ENCODE measurements at places on chromosomes 6 and 20. TPM values are rescaled to one million over a fixed set of nuclear protein-coding genes. Genes with fewer than 3 reads are reported as not detected.

GRCh38 chr6:98949589-98949988 lies 1.8 kb upstream of the FBXL4 start:
- H3K27ac ChIP-seq = no peak overlapping the region
- no peak for DNase-seq
- H3K4me3 ChIP-seq = no peak overlapping the region
- H3K36me3 ChIP-seq = no peaks in the 10 kb centered on the region
- peaks cover 6% of the 10 kb centered on the region for H3K4me1 ChIP-seq

ID4 gene
- not detected for total RNA-seq

FERMT1 gene
- total RNA-seq = 0.22 TPM

HLA-DQB1 gene
- total RNA-seq = 17.0 TPM
